Keratinocyte (primary cell): ENCODE measurements at places on chromosomes 11 and 22.
A peak's percentile ranks its signal among the peaks of the same experiment; 100 is the strongest.

- DNase-seq: no peak
Observed at GRCh38 chr11:11211186-11211585, 141.9 kb downstream of the CSNK2A3 start.

- no peak for DNase-seq
Observed at GRCh38 chr11:76094740-76095139, 111.6 kb downstream of the WNT11 start.

DNA sequence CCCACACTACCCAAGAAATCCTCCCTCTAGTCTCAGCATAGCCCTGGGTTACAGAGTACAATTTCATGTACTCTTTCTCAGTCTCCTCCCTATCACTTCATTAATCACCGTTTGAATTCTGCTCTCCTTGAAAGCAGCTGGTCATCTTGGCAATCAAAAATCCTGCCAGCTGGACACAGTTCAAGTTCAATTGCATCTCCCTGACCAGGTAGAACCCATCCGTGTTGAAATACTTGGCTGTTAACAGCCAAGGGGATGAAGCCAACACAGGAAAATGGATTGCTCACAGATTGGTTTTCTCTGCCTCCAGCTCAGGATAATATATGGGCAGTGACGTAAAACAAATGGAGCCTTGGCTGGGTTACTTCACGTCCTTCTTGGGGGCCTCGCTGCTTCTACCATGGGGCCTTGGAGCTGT is 55.1 kb upstream of the GRK3 start:
- no peak for DNase-seq

DNA sequence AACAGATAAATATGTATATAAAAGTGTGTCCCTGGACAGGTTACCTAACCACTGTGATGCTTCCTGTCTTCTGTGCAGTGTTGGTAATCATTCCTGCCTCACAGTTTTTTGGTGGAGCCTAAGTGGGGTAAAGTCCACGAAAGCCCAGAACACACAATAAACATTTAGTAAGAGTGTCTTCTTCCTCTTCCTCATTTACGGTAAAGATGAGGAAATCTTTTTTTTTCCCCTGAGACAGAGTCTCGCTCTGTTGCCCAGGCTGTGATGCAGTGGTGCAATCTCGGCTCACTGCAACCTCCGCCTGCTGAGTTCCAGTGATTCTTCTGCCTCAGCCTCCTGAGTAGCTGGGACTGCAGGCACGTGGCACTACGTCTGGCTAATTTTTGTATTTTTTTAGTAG is 117.1 kb downstream of the LDLRAD3 start:
- DNase-seq: no peak

GRCh38 chr11:2811206-2812091 is 74.1 kb downstream of the CDKN1C start:
- no peak for DNase-seq

DNA sequence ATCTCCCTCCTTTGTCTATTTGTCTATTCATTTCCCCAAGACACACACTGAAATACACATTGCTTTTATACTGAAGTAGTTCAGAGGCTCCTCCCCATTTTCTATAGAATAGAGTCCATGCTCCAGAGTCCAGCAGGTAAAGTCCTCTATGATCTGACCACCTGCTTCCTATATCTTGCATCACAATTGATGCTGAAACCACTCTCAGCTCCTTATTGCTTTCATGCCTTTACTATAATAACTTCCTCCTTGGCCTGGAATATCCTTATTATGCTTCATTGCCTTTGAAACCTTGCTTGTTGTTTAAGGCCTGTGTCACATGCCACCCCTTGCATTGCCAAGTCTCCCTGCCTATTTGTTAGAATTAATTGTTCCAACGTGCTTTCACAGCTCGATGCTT is 12.6 kb downstream of the OR6Q1 start:
- no peak for DNase-seq

- no peak for DNase-seq
Observed at GRCh38 chr11:69461272-69461962, 20.0 kb upstream of the LINC01488 start.

DNA sequence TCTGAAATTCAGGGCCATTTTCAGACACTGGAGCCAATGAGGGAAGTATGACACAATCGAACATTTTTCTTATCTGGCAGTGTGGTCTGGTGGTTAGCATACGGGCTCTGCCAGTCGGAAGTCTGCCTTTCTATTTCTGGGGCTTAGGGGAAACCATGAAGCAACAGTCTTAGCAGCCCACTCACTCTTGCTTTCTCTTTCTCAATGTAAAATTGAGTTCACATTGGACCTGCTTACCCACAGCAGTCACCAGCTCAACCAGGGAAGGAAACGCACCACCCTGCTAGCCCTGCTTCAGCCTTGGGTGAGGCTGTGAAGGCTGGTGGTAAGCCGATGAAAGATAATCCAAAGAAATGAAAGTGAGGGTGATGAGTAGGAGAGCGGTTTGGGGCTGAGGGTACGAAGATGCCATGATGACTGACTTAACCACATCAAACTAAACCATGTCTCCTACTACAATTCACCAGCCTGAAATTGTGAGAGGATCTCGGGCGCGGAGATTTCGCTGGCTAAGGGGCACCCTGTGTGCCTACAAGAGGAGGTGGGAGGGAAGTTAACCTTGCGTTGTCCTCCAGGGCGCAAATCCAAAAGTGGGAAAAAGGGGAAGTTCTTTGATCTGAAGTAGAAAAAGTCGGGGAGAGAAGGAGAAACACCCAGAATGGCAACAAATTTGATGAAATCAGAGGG is 2.0 kb upstream of the LMO2 start:
- no peak for DNase-seq

- no peak for DNase-seq
Observed at GRCh38 chr11:115612046-115612730, 108.0 kb upstream of the CADM1 start.

- DNase-seq: no peak
Observed at GRCh38 chr22:19871845-19872778, 17.4 kb upstream of the GNB1L start.

GRCh38 chr22:25881210-25881755 is 139.3 kb downstream of the MYO18B start:
- no peak for DNase-seq

DNA sequence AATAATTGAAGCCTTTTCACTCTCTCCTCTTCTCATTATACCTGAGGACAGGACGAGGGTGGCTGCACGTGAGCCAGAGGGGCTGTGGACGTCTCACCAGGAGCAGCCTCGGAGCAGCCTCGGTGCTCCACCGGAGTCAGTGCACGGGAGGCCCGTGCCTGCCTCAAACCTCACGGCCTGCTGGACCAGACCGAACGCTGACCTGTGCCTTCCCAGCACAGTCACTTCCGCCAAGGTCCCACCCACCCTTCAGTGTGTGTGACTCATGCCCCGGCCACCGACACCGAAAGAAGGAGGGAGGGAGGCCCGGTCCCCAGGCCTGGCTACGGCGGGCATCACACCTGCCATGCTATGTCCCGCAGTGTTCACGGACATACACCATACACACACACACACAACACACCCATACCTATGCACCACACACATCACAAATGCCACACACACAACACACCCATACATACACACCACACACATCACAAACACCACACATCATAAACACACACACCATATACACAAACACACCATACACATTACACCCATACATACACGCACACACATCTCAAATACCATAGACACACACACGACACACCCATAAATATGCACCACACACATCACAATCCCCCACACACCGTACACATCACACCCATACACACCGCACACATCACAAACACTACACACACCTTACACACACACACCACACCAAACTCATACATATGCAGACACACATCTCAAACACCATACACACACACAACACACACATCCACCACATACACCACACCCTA is 1506.5 kb downstream of the TBC1D22A start:
- no peak for DNase-seq

DNA sequence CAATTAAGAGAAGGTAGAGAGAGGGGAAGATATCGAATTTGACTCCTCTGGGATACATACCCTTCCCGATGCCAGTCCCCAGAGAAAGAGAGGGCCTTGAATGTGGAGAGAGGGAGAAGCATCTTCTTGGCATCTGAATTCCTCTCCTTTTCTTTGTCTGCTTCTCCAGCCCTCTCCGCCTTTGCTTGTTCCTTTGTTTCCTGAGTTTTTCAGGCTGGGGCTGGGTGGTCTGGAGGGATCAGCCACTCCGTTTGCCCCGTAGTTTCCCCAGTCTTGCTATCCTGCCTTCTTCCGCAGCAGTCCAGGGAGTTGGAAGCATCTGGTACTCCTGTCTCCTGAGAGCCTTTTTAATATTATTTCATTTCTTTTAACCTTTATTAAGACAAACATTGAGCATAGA is 107.1 kb upstream of the CADM1 start:
- DNase-seq: no peak

DNA sequence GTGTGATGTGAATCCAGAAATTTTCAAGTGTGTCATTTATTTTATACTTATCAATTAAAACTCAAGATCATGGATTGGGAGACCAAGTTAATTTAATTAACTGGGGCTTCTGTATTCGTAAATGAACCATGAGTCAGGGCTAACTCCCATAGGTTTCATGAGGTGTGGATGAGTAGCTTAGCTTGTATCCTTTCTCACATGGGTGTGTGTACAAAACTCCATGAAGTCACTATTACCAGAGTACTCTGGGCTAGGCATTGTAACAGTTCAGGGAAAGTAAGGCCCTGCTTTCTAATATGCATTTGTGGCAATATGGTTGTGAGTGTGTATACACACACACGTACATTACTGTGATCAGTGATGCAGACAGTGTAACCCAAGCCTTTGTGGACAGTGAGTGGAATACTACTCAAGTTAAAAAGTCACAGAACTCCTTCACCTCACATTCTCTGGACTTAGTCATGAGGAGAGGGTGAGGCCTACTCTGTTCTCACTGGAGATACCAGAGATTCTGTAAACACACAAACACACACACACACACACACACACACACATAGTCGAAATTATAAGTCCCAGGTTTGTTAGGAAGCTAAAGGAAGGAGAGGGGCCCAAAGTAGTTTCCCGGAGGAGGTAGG is 3.5 kb downstream of the CNTF start:
- DNase-seq: peak; percentile 28

DNA sequence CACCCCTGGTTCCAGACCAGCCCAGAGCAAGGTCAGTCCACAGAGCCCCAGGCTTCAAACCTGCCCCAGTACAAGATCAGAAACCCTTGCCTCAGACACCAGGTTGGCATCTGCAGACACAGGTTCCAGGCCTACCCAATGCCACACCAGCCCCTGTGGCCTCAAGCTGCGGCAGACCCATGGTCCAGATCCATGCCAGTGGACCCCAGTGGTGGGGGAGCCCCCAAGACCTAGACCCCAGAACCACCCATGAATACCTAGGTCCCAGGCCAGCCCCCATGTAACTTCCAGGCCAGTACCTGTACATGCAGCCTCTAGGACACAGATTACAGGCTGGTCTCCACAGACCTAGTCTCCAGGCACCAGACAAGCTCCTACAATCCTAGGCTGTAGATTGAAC is 1019.3 kb downstream of the JRKL start:
- DNase-seq: no peak

DNA sequence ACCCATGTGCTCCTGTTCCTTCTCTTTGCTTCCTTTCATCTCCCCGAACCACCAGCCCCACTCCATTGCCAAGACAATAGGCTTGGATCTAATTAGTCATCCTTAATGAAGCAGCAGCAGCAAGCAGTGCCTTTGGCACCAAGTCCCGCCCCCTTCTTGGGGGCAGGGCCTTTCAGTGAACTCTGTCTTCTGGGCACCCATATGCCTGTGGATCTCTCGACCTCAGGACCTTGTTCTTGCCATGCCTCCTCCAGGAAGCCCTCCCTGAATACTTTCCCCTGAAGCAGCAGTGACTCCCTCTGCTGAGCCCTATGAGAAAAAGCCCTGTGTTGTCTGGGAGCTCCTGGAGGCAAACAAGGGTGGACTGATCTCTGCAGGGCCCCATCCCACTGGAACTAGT is 32.1 kb downstream of the ARHGEF17 start:
- no peak for DNase-seq

DNA sequence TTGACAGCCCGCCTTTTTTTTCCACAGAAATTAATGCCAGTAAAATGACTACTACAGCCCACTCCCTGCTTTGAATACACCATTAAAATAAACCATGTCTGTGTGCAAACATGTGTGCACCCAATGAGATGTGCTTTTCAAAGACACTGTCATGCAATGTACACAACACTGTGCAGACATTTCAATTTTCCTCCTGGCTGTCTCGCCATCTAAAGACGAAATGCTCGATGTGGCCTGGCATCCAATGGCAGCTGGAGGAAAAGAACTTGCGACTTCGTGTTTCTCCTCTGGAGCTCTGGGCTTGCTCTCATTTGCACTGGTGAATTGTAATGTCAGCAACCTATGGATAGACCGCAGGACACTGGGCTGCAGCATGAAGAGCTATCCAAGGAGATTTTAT is 147.0 kb upstream of the NAV2 start:
- no peak for DNase-seq

DNA sequence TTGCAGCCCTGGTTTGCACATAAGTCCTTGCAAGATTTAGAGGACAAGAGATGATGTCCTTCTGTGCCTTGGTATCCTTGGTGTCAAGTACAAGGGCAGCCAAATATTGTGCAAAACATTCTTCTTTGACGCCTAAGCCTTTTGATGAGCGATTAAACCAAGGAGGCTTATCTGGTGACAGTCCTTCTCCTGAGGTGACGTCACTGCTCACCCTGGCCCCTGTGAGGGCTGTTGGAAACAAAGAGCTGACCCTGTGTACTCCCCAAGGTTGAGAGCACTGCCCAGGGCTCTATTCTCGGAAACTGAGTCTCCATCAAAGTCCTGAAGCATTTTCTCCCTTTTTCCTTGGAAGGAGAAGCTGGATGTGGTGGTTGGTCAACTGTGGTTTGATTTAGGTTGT is 4.7 kb upstream of the GRAMD1B start:
- no peak for DNase-seq

- DNase-seq: no peak
Observed at GRCh38 chr22:45639747-45640102, 31.9 kb upstream of the ATXN10 start.

GRCh38 chr11:94150704-94151685 is 22.4 kb downstream of the PANX1 start:
- DNase-seq: no peak

DNA sequence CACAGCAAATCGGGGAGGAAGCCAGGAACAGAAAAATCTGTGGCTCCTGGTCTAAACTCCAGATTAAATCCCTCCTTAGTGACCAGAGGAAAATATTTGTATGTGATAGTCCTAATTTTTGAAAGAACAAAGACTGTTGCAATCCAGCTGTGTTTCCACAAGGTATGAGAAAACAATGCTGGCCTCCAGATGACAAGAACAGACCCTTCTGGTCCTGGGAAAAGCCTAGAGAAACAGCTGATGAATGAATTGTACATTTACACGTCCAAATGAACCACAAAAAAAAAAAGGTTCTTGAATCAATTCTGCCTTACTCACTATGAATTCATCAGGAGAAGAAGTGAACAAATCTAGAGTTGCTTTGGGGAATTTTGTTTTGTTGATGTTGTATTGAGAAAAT is 63.7 kb downstream of the ETS1 start:
- no peak for DNase-seq

GRCh38 chr11:69643646-69644045 is 2.7 kb downstream of the CCND1 start:
- DNase-seq: no peak

- DNase-seq: no peak
Observed at GRCh38 chr22:45475851-45476514, 26.7 kb upstream of the FBLN1 start.

GRCh38 chr11:119188067-119188466 is 2.8 kb downstream of the NHERF4 start:
- no peak for DNase-seq
